ENCODE measurements at places on chromosomes 2 and 18. TPM values are rescaled to one million over a fixed set of nuclear protein-coding genes. Genes with fewer than 3 reads are reported as not detected.

BMP10 gene
- not detected for total RNA-seq

IL1F10 gene
- total RNA-seq, result not detected

RIF1 gene
- total RNA-seq, result 44.2 TPM

GRCh38 chr2:160474319-160474645 is 19.3 kb downstream of the RBMS1 start:
- no peaks in the 10 kb centered on the region for H3K36me3 ChIP-seq
- DNase-seq, result no peak
- no peak overlapping the region for H3K27ac ChIP-seq
- H3K27me3 ChIP-seq, result no peaks in the 10 kb centered on the region
- H3K4me1 ChIP-seq, result no peaks in the 10 kb centered on the region
- H3K4me3 ChIP-seq, result no peak overlapping the region
